ENCODE measurements at places on chromosomes 7 and 10. TPM values are rescaled to one million over a fixed set of nuclear protein-coding genes. Genes with fewer than 3 reads are reported as not detected.

DNA sequence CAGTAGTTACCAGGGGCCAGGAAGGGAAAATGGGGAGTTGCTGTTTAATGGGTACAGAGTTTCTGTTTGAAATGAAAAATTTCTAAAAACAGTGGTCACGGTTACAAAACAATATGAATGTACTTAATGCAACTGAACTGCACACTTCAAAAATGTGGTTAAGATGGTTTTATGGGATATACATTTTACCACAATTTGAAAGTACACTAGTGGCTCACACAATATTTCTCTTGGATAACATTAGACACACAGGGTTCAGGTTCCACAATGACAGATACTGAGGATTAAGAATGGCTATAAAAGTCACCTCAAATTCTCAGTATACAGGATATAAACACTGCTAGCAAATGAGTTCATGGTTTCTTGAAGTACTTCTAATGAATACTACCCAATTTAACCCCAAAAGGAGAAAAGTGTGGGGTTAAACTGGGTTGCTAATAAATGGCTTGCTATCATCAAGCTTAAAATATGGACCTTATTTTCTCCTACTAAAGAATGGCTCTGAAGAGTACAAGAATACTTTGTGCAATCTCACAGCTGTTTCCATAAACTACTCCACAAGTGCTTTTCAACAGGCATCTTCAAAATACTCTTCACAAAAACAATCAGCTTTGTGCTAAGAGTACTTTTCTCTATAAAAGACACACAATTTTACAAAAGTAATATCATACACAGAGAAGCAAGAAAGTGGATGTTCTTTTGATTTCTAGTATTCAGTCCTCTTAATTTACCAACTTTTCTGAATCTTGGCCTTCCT lies 92.9 kb downstream of the SRPK2 start:
- H3K27ac ChIP-seq = no peak overlapping the region
- no peaks in the 10 kb centered on the region for H3K27me3 ChIP-seq
- H3K4me1 ChIP-seq = peaks cover 13% of the 10 kb centered on the region
- no peak for DNase-seq

DNA sequence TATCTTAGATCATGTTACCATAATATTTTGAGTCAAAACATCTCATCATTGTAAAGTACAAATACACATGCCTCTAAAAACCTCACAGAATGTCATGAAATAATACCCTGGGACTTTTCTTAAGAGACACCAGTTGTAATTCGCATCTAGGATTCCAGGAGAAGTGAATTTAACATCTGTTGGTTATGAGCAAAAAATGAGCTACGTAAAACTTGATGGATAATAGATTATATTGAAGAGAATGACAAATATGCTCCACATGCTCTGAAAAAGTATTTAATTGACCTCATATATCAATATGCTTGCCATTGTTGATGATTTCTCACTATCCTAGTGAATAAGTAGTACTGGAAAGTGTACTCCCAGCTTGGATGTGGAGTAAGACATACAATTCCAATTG lies 227.0 kb downstream of the BBS9 start:
- no peaks in the 10 kb centered on the region for H3K36me3 ChIP-seq
- no peak overlapping the region for H3K27ac ChIP-seq
- no peaks in the 10 kb centered on the region for H3K27me3 ChIP-seq
- H3K4me3 ChIP-seq = no peak overlapping the region
- DNase-seq = no peak

RABGEF1 gene
- 35.7 TPM for total RNA-seq

NUTM2D gene
- total RNA-seq = 6.4 TPM

- no peak overlapping the region for H3K27ac ChIP-seq
- no peak for DNase-seq
- no peaks in the 10 kb centered on the region for H3K27me3 ChIP-seq
Observed at GRCh38 chr7:47552621-47553020, 29.3 kb downstream of the TNS3 start.

DNA sequence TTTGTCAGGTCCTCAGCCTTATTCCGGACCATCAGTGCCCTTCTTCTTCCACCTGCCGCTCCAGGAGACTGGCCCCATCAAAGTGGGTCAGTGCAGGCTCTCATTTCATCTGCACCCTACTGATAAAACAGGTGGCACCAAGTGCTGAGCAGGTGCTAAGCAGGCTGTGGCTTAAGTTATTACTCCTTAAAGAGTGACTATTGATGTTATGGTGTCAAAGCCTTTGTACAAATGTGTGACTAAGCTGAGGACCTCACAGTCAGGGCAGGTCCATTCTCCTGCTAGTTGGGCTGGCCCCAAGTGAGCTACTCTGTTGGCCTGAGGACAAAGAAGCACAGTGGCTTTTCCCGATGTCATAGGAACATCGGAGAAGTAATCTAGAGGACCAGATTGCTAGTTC lies 11.2 kb upstream of the CALD1 start:
- H3K4me3 ChIP-seq = no peak overlapping the region
- H3K27me3 ChIP-seq = no peaks in the 10 kb centered on the region
- H3K27ac ChIP-seq = no peak overlapping the region

DNA sequence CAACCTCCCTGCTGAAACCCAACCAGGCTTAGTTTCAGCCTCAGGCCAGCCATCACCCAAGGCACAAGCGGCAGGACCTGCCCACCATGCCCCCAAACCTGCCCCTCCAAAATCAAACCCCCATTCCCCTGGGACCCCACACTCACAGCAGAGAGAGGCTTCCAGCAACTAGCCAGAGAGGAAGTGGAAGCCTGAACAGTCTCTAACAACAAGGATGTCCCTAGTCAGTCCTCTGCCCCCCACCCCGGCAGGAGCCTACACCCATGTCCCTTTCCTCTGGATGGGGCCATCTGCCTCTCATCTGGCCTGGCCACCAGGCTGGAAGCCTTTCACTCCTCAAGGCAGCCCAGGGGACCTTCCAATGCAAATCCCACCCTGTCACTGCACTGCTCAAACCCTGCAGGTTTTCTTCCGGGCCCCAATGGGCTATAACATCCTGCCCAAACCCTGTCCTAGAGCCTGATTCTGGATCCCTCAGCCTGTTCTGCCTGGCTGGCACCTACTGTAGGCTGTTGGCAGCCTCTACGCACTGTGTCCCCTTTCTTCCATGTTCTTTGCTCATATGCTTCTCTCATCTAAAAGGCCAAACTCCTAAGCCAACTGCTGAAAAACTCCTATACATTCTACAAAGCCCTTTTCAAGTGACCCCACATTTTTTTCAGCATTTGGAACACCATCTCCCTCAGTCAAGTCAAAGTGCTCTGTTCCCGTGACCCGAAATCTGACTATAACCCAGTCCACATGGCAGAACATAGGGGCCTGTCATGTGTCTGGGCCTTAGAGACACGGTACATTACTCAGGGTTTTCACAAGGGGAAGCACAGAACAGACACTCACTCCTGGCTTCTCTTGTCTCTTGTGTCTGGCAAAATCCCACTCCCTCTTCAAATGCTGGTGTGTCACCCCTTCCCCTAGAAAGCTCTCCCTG lies 253.3 kb downstream of the TNS3 start:
- no peak overlapping the region for H3K4me3 ChIP-seq
- no peak overlapping the region for H3K27ac ChIP-seq
- H3K27me3 ChIP-seq = no peaks in the 10 kb centered on the region
- H3K4me1 ChIP-seq = no peaks in the 10 kb centered on the region
- no peak for DNase-seq

NOBOX gene
- total RNA-seq = not detected

PVRIG gene
- total RNA-seq = 32.1 TPM

SEMA4G gene
- total RNA-seq = 0.88 TPM

- no peak for DNase-seq
- H3K27me3 ChIP-seq = no peaks in the 10 kb centered on the region
- no peak overlapping the region for H3K27ac ChIP-seq
- H3K36me3 ChIP-seq = no peaks in the 10 kb centered on the region
Observed at GRCh38 chr7:28001896-28002295, 178.7 kb downstream of the JAZF1 start.

GRCh38 chr7:31114593-31115343 lies 62.7 kb downstream of the ADCYAP1R1 start:
- no peak for DNase-seq
- H3K36me3 ChIP-seq = no peaks in the 10 kb centered on the region
- H3K4me3 ChIP-seq = no peak overlapping the region

SLC18A3 gene
- total RNA-seq = not detected

DNA sequence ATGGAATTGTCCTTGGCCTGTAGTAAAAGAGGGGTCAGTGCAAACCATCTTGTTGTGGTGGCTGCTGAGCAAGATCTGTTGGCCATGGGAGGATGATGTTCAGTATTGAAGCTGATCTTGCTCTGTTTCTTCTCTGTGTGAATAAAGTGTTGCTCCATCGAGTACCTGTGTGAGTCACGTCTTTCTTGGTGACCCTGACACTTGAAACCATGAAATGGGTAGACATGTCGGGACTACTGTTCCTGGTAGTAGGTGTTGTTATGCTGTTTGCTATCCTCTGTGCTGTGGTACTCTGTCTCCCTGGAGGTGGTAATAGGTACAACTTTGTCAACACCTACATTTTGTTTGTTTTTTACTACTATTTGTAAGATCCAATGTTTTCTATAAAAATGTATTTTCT lies 330.6 kb downstream of the MDFIC start:
- no peaks in the 10 kb centered on the region for H3K36me3 ChIP-seq
- H3K4me1 ChIP-seq = no peaks in the 10 kb centered on the region
- no peaks in the 10 kb centered on the region for H3K27me3 ChIP-seq
- no peak overlapping the region for H3K27ac ChIP-seq
- DNase-seq = no peak

HECW1 gene
- not detected for total RNA-seq

All from naive thymus-derived CD4-positive, alpha-beta T cell (primary cell).